ENCODE measurements at places on chromosomes 2 and 18.

GRCh38 chr18:48675352-48675761 is 136.5 kb downstream of the CTIF start:
- DNase-seq: peak; percentile 74

- DNase-seq: peak; percentile 57
These were observed 215.4 kb upstream of the HNRNPA3 start for GRCh38 chr2:176997074-176997791.

- DNase-seq: no peak
These were observed 8.4 kb downstream of the EPG5 start for GRCh38 chr18:45958730-45959129.

DNA sequence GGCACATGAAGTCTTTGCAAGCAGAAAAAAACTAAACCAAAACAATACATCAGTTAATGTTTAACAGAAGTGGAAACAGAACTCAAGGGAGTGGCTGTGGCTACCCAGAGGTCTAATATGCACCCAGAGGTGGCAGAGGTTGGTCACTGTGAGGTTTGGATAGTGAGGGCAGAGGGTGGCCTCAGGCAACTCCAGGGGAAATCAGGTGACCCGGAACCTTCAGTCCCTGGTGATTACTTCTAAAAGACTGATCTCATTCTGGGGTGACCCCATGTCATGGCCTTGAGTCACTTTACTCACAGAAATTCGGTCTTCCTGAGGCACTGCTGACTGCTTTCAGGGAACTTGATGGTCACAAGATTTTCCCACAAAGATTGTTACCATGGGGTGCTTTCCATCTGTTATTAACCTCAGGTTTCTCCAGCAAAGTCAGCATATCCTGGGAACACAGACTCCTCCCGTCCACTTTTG is 99.4 kb downstream of the TMEM17 start:
- no peak for DNase-seq

DNA sequence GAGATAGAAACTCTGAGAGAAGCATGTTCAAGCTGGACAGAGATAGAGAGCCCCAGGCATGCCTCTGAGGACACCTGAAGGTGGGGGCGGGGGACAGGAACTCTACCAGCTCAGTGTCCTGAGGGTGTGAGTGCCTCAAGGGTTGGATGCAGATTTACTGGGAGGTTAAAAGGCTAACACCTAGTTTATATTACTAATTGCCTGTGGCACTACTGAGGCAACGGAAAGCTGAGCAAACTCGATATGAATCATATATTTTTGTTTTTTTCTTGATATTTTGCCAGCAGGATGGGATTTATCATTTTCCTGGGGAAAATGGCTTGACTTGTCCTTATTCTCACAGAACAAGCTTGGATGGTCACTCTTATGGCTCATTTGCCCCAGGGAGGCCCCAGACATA is 319.5 kb downstream of the ALK start:
- DNase-seq: no peak

GRCh38 chr2:108217211-108217610 is 22.6 kb upstream of the SULT1C3 start:
- DNase-seq: no peak

- DNase-seq: no peak
These were observed 59.0 kb upstream of the ZNF396 start for GRCh38 chr18:35436076-35436649.

- peak; percentile 76 for DNase-seq
These were observed 37.7 kb downstream of the BCL11A start for GRCh38 chr2:60515721-60516226.

GRCh38 chr2:229022071-229022470 is 249.0 kb downstream of the PID1 start:
- no peak for DNase-seq

DNA sequence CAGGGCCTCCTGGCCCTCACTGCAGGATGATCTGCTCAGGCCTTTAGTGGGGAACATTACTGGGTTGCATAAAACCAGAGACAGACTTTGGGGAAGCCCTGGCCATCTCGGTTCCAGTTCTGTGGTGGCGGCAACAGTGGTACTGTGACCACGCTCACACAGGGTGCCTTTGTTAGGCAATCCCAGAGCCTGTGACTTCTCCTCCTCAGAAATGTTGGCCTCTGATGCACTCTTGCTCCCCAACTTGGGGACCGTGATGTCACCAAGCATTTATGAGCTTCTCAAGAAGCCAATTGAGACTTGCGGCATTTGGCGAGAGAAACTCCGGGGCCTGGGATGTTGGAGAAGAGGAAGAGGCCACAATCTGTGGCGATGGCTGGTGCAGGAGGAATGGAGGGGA is 80.9 kb upstream of the PKDCC start:
- DNase-seq: no peak

DNA sequence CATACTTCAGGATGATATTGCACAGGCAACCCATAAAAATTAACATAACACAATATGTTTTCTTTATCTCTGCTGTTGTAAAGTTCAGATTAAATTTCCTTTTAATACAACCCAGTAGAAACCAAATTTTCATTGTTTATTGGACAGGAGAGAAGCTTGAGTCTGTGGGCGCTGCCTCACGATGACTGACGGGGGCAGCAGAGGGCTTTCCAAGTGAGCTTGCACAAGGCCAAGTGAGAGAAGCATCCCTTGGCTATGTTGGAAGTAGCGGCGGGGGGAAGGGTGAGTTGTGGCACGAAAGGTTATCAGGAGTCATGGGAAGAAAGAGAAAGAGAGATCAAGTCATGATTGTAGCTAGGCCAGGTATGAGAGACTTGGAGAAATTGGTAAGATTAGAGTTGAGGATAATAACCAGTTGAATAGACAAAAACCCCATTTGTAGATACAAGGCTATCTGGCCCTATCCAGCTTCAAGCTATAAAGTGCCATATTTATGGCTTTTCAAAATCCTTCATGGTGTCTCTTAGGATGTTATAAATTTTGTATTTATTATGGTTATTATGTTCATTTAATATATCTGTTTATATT is 413.7 kb upstream of the FAM98A start:
- peak; percentile 17 for DNase-seq

DNA sequence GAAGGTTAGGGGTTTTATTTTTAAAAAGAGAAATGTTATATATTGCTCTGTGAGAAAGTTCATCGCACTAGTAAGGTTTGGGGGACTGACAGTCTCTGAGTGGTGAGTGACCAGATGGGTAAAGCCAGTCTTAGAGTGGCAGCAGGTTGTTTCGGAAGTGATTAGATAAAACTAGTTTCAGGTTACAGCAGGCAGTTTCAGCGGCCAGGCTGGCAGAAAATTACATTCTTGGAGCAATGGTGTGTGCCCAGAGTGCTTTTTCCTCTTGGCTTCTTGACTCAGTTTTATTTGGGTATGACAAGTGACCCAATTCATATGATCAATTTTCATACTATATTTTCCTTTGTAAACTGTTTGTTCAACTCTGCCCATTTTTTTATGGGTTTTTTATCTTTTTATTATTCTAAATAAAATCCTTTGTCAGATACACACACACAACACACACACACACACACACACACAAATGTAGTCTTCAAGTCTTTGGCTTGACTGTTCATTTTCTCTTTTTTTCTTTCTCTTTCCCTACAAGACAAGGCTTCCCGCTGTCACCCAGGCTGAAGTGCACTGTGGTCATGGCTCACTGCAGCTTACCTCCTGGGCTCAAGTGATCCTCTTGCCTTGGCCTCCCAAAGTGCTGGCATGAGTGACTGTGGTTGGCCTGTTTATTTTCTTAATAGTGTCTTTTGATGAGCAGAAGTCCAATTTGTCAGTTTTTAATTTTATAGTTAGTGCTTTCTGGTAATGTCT is 30.9 kb downstream of the RALBP1 start:
- no peak for DNase-seq

Measured in HFFc6 (cell line).